Activated CD4-positive, alpha-beta memory T cell treated with anti-CD3 and anti-CD28 coated beads for 36 hours (primary cell): ENCODE measurements at places on chromosomes 6 and 20. TPM values are rescaled to one million over a fixed set of nuclear protein-coding genes. Genes with fewer than 3 reads are reported as not detected.

TINAG gene
- not detected for total RNA-seq

VEGFA gene
- 35.1 TPM for total RNA-seq

BCAS4 gene
- 11.0 TPM for total RNA-seq

TMC2 gene
- not detected for total RNA-seq

WFDC10B gene
- total RNA-seq = not detected

RIPOR3 gene
- not detected for total RNA-seq

C2 gene
- total RNA-seq = 0.97 TPM

ID4 gene
- not detected for total RNA-seq

NMBR gene
- not detected for total RNA-seq

FLRT3 gene
- total RNA-seq = not detected

TNFRSF21 gene
- 0.97 TPM for total RNA-seq

BHLHE23 gene
- not detected for total RNA-seq

NELFE gene
- 89.0 TPM for total RNA-seq

GGTLC1 gene
- total RNA-seq = not detected

PHACTR3 gene
- total RNA-seq = not detected

ZC3H12D gene
- total RNA-seq = 129 TPM

RIMS1 gene
- not detected for total RNA-seq

PRND gene
- total RNA-seq = not detected

CLPSL2 gene
- total RNA-seq = not detected

BMP6 gene
- total RNA-seq = 0.46 TPM

BMP2 gene
- total RNA-seq = not detected

FRK gene
- total RNA-seq = 0.02 TPM
